Cerebellar nuclear complex (tissue), 1 donor: ENCODE measurements at places on chromosomes 7 and 10.

- DNase-seq: peak; percentile 60
Observed at GRCh38 chr10:50624866-50625501, 1.2 kb upstream of the SGMS1 start.

GRCh38 chr10:79407423-79407796, 38.0 kb downstream of the ZCCHC24 start:
- no peak for DNase-seq

- no peak for DNase-seq
Observed at GRCh38 chr7:84829719-84830118, 357.1 kb downstream of the SEMA3D start.

- DNase-seq: no peak
Observed at GRCh38 chr7:139049111-139049510, 13.3 kb upstream of the ZC3HAV1L start.

- DNase-seq: no peak
Observed at GRCh38 chr10:23412223-23412622, 26.7 kb upstream of the OTUD1 start.

DNA sequence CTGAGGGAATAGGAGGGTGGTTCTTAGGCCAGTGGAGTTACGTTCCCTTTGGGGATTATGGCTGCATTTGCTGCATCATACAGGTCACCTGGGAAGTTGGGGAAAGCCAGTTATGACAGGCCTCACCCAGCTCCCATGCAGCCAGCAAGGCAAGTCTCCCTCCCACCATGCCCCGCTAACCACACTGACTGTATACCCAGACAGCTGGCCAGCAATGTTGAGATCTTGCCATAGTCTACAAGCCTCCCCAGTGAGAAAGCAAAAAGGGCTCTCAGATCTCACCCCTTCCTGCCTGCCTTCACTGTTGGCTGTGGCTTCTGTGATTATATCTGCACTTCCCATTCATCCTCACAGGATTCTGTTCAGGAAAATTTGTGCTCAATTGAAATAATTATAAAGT, 133.3 kb upstream of the HGF start:
- no peak for DNase-seq

DNA sequence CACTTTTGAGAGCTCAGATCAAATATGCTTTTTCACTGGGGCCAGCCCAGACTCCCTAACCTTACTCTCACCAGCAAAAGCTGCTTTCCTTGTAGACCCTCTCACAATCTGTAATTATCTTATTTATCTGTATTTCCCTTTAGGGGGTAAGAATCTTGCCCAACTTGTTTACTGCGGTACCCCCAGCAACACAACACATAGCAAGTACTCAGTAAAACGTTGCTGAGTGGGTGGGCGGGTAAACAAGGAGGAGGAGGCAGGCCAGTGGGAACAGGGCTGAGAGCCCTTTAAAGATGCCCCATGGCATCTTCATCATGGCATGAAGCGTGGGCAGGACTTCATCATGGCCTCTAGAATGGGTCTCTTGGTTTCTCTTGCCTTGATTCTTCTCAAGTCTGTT, 64.2 kb downstream of the SORBS1 start:
- DNase-seq: no peak

- no peak for DNase-seq
Observed at GRCh38 chr7:104089061-104089460, 99.6 kb upstream of the RELN start.

DNA sequence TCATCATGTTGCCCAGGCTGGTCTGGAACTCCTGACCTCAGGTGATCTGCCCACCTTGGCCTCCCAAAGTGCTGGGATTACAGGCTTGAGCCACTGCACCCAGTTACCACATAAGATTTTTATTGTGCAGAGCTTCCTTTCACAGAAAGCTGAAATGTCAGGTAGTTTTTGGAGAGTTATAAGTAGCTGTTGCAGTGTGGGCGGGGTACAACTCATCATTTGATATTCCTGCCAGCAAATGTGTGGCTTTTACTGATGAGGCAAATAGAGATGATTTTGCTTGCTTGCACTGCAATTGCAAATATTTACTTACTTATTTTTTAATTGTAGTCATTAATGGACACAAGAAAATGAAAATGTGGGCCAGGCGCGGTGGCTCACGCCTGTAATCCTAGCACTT, 32.4 kb downstream of the NKX2-3 start:
- DNase-seq: no peak

- no peak for DNase-seq
Observed at GRCh38 chr7:19437446-19437845, 271.4 kb downstream of the POLR1F start.

DNA sequence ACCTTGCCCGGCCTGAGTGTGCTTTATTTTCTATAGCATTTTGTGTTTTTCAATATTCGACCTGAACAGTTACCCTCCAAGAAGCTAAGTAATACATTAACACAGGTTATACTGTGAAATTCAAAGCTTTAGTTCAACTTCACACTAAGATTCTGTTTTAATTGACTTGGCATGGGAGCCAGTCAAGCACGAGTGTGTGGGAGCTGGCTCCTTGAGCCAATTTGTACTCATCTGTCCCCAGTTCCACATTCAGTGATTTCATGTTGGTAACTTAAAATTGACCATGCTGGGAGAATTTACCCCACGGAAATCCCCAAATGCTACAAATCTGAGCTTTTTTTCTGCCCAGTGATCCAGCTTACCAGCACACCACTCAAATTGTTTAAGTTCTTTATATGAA, 20.3 kb downstream of the TSPAN12 start:
- DNase-seq: no peak

GRCh38 chr10:61701055-61701705, 38.5 kb downstream of the CABCOCO1 start:
- DNase-seq: no peak

GRCh38 chr7:128788446-128789412, 3.0 kb upstream of the CCDC136 start:
- no peak for DNase-seq

DNA sequence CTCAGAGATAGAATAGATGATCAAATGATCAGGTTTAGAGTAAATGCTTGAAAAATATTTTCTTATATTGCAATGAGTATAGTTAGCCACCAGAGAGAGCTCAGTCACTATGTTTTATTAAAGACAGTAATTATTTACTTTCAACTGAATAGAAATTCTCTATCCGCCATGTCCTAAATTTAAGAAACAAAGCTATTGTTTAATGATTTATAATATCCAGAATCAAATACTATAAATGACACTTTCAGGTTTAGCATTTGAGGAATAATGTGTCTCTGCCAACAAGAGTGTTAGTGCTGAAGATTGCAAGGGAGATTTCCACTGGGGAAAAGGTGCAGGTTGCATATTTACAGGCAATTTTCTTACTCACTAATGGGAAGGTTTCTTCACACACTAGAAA, 184.7 kb downstream of the DGKB start:
- DNase-seq: no peak

DNA sequence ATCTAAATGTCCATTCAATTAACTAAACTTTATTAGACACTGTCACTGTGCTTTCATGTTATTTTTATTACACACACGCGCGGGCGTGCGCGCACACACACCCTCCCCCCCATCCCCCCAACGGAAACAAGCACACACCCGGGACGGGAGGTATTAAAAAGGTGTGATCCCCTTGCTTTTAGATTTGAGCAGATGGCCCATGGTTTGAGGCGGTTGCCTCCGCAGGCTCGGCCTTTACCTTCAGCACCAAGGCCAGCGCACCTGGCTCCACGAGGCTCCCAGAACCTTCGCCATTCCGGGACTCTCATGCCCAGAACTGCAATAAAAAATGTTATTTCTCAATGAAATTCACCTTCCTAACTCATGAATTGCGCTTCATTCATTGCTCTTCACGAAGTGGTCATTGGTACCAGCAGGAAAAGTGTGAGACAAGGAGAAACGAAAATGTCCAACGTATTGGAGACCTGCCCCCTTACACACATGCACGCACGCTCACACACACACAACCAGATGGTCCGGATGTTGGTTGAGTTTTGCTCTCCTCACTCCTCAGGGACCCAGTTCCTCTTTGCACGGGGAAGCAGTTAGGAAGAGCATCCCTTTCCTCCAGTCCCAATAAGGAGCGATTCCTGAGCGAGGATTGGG, 20.8 kb upstream of the PTF1A start:
- no peak for DNase-seq

DNA sequence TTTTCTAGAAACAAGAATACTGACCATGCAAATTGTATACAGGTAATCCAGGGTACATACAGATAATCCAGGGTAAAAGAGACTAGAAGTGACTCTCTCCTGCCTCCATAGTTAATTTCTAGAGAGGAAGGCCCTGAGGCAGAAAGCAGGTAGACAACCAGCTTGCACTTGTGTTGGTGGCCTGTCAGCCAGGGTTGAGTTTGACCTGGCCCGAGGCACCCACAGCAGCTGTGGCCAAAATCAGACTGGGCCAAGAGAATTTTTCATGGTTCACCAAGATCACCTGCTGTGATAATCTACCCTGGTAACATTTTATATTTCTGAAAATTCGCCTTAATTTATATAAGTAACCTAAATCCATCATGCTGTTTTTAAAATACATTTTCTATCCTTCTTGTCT, 386.5 kb upstream of the ETV1 start:
- no peak for DNase-seq

- no peak for DNase-seq
Observed at GRCh38 chr7:21352540-21353387, 75.1 kb upstream of the SP4 start.

DNA sequence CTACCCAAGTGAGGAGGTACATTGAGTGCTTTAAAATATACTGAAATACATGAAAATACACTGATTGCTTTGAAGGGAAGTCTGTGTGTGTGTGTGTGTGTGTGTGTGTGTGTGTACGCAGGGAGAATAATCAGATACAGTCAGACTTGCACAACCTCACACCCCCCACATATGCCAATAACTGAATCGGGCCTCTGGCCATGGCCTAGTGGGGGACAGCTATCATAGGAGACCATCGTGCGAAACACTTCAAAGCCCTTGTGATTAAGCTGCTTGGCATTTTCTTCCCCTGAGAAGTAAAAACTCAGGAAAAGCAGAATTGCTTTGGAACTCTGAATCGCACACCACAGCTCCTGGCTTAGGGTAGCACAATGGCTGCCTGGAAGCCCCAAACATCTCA, 135.1 kb downstream of the C10orf105 start:
- DNase-seq: no peak

DNA sequence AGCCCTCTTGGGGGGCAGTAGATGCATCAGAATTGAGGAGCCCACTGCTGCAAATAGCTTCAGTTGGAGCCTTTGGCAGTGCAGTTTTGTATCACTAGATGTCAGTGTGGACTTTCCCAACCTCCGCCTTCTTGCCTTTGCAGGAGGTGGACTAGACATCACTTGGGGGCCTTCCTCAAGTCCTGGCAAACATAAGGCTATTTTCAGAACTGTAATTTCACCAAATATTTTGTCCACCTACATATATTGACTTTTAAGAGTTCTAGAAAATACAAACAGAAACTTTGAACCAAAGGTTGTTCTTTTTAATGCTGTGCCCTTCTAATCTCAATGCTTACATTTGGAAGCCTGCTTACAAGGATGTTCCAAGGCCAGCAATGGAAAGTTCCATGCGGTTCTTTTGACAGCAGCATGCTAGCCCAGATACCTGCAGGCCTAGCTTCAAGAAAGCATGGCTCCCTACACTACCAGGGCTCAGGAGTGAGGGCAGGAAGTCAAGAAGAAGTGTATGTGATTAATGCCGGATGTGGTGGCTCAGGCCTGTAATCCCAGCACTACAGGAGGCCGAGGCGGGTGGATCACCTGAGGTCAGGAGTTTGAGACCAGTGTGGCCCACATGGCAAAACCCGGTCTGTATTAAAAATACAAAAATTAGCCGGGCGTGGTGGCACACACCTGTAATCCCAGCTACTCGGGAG, 8.0 kb upstream of the ZNRF2 start:
- DNase-seq: no peak

- no peak for DNase-seq
Observed at GRCh38 chr7:136868496-136869000, at the start of gene CHRM2. Gene CHRM2 (plus strand): TSS chr7:136868652. CDS start chr7:137014866, 146,214 bp downstream.

DNA sequence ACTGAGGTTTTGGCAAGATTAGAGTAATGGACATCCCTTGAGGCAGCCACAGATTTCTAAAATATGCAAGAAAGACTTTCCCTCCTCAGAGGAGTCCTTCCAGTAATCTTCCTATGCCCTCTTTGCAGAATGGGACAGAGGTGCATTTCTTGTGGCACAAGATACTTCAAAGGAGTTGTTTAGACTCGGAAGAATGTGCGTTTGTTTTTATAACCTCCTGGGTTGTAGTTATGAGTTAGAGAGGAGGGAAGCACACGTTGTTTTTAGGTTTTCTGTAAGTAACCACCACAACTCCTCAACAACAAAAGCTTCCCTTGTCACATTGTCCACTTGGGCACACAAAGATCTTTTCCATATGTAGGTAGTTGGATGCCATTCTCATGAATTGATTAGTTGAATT, 78.1 kb upstream of the GLI3 start:
- DNase-seq: no peak

- DNase-seq: no peak
Observed at GRCh38 chr10:124515244-124515970, 53.8 kb downstream of the LHPP start.

- DNase-seq: no peak
Observed at GRCh38 chr7:91357379-91357778, 93.1 kb downstream of the FZD1 start.

DNA sequence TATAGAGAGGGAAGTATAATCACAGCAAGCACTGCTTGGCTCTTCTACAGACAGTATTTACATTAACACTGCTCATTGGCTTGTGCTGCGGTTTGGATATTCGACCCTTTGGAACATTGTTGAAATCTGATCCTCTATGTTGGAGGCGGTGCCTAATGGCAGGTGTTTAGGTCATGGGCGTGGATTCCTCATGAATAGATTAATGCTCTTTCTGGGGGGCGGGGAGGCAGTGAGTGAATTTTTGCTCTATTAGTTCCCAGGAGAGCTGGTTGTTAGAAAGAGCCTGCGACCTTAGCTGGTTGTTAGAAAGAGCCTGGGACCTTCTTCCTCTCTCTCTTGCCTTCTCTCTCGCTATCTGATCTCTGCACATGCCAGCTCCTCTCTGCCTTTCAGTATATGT, 77.3 kb upstream of the SVIL start:
- DNase-seq: no peak

GRCh38 chr10:1643161-1643907, 94.0 kb downstream of the ADARB2 start:
- no peak for DNase-seq

DNA sequence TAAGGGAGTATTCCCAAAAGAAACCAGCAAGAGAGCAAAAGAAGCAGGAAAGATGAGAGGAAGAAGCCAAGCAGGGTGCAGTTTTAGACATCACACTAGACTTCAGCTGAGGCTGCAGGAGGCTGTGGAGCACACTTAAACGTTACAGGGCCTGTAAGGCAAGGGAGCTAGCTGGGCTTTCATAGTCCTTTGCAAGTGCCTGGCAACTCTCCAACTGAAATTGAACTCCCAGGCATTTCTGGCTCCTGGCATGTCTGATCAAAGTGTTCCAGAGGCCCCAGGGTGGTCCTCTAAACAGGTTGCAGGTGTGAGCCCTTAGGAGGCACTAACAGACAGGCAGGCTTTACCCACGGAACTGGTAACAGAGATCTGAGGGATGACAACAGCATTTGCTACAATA, 750.2 kb downstream of the XPNPEP1 start:
- no peak for DNase-seq
